ENCODE measurements at places on chromosomes 16 and 17.

- no peak for DNase-seq
Measured at GRCh38 chr17:44375196-44376017, 11.8 kb upstream of the FAM171A2 start.

DNA sequence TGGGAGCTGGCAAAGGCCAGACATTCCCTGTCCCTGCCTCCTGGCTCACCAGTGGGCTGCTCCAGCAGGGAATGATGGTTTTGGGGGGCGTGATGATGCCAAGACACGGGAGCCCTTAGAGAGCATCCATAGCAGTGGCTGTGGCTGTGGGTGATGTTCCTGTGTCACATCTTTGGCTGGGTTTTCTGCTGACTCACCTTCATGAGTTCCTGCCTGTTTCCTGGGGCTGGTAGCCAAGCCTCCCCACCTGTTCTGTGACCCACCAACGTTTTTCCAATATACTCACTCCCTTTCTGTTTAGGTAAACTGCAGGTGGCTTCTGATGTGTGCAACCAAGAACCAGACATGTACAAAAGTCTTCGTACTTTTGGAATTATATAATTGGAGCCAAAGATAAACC is 16.5 kb upstream of the NF1 start:
- no peak for DNase-seq

DNA sequence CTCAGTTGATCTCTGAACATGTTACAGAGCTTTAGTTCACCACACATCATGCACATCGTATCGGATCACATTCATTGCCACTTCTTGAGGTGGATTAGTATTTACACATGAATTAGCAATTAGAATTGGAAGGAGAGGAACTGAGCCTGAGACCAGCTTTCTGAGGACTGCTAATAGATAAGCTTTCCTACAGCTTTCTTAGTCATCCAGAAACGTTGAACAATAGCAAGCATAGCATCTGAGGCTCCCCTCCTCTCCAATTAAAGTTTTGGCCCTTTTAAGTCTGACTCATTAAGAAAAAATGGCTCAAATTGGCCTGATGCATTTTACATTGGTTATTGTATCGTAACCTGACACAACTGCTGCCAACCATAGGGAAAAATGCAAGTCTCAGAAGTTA is 1130.4 kb downstream of the CDH8 start:
- DNase-seq = no peak

- DNase-seq = no peak
Measured at GRCh38 chr16:49009204-49009603, 272.4 kb downstream of the CBLN1 start.
